LHCN-M2 (cell line): ENCODE measurements at places on chromosomes 6 and 20.
A peak's percentile ranks its signal among the peaks of the same experiment; 100 is the strongest.

GRCh38 chr6:107965746-107966145 lies 7.7 kb upstream of the SEC63 start:
- DNase-seq: no peak

GRCh38 chr6:155454471-155454870 lies 1.2 kb downstream of the NOX3 start:
- DNase-seq: no peak

GRCh38 chr6:128724738-128725137 lies 158.2 kb upstream of the LAMA2 start:
- no peak for DNase-seq

DNA sequence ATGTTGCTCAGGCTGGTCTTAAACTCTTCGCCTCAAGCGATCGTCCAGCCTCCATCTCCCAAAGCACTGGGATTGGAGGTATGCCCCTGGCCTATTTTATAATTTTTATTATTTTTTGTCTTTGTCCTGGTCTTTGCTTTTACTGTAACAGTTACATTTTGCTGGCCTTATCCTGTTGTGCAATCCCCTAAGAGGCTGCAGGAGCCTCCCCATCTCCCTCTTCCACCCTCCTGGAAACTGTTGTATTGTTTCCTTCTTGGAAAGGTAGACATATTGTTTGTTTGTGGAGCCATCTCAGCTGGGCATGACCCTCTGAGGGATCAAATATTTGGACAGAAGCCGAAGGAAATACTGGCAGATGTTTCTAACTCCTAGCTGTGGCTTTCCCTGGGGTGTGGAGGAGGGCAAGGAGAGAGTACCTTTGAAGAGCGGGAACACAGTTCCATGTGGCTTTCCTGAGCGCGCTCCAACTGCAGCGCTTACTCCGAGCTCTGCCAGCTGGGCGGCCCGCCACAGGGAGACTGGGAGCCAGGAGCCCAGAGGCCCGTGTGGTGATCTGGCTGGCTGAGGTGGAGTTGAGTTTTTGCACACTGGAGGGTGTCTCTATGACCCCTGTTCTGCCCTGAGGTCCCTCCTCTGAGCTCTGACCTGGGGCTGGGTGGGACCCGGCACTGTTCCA lies 4.9 kb downstream of the MAPK13 start:
- no peak for DNase-seq

DNA sequence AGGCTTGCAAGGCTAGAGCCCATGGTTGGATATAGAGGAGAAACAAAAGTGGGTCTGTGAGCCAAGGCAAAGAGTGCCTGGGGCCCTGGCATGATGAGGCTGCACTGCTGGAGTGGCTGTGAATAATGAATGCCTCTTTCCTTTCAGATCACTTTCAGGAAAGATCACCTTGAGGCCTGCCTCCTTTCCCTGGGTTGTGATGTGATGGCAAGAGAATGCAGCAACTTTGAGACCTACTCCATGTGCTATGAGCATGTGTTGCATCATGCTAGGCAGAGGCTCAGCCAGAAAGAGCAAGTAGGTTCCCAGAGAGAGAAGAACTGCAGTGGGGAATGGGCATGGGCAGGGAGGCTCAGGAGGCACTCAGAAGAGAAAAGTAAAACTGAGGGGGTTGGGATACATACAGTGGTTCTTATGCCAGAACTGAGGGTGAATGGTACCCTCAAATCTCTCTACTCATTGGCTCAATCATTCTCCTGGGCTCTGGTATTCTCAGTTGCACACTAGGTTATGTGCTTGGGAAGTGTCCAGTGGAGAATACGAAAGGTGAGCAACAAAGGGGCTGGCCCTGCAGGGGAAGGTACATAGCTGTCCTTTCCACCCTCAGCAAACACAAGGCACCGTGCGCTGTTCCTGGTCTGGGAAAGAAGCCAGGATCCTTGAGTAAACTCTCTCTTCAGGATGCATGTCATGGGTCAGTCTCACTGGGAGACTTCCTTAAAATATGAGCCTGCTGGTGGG lies 45.9 kb downstream of the CD164 start:
- DNase-seq: no peak

GRCh38 chr6:37451441-37452193 lies 18.6 kb downstream of the CMTR1 start:
- DNase-seq: no peak

GRCh38 chr20:63957690-63958441 lies 1.6 kb upstream of the UCKL1 start:
- DNase-seq: no peak

GRCh38 chr6:73671911-73672685 lies 18.3 kb upstream of the SLC17A5 start:
- no peak for DNase-seq

GRCh38 chr6:89251170-89251569 lies 34.0 kb upstream of the GABRR1 start:
- DNase-seq: no peak

DNA sequence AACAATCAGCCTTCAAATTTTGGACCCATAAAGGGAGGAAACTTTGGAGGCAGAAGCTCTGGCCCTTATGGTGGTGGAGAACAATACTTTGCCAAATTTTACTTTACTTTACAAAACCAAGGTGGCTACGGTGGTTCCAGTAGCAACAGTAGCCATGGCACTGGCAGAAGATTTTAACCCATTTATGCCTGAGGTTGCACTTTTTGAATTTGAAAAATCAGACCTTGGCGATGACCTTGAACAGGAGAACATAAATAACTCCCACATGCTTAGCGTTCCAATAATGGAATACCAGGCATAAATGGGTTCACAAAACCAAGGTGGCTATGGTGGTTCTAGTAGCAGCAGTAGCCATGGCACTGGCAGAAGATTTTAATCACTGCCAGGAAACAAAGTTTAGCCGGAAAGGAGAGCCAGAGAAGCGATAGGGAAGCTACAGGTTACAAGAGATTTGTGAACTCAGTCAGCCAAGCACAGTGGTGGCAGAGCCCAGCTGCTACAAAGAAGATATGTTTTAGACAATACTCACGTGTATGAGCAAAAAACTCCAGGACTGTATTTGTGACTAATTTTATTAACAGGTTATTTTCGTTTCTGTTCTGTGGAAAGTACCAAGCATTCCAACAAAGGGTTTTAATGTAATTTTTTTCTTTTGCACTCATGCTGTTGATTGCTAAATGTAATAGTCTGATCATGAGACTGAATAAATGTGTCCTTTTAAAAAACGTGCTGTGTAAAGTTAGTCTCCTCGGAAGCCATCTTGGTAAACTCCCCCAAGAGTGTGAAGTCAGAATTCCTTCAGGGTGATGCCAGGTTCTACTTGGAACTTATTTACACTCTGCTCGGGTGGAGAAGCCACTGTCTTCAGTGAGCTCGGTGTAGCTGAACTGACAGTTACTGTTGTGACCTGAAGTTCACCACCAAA lies 6.7 kb downstream of the SFT2D1 start:
- DNase-seq: no peak

GRCh38 chr6:146985111-146985510 lies 219.1 kb upstream of the STXBP5 start:
- DNase-seq: peak; percentile 47

DNA sequence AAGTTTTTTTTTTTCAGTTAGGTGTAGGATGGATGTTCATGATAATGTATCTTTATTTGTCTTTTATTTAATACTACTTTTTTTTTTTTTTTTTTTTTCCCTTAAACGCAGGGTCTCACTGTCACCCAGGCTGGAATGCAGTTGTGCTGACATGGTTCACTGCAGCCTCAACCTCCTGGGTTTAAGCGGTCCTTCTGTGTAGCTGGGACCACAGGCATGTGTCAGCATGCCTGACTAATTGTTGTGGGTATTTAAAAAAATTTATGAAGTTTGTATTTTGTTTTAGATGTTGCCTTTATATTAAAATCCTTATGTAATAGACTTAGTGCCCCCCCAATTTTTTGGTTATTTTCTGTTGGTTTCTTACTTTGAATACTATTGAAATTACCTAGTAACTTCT lies 42.6 kb downstream of the NCOA3 start:
- DNase-seq: peak; percentile 79

GRCh38 chr20:11229772-11230171 lies 556.0 kb upstream of the JAG1 start:
- peak; percentile 84 for DNase-seq

DNA sequence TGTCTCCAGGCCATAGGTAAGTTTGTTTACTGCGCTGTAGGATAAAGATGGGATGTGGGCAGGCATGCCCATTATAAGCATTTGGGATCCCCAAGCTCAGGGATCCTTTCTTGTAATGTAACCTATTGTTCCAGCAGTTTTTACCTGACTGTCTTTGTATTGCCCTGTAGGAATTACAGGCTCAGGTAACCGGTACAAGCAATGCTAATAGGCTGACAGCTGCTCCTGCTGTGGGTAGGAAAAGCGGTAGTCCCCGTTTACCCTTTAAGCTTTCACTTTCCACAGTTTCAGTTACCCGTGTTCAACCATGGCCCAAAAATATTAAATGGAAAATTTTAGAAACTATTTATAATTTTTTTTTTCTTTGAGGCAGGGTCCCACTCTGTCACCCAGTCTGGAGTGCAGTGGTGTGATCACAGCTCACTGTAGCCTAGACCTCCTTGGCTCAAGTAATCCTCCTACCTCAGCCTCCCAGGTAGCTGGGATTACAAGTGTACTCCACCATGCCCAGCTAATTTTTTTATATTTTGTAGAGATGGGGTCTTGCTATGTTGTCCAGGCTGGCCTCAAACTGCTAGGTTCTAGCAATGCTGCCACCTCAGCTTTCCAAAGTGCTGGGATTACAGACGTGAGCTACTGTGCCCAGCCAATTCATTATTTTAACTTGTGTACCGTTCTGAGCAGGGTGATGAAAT lies 108.6 kb downstream of the CDYL start:
- no peak for DNase-seq

DNA sequence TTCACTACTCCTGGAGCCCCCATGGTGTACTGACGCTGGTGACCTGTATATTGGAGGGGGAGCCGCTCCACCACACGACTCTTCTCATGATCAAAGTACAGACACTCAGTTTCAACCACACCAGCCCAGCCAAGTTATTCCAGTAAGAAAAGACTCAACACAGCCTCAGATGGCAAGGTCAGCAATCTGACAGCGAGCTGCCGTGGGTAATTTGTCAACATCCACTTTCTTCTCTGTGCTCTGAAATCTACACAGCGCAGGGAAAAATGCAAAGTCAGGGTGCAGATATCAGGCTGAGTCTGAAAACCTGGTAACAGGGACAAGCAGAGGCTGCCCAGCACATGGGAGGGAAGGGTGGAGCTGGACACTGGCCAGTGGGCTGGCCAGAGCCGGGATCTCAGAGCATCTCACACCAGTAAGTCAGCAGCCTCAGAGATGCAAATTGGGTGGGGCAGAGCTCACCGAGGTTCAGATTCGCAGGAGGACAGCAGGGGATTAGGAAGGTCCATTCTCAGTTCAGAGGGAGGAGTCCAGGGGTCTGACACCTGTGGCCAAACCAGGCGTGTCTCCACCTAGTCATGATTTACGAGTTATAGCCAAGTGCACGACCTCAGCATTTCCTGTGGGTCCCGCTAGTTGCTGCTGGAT lies 44.5 kb upstream of the RPS6KA2 start:
- no peak for DNase-seq

GRCh38 chr6:40049128-40049527 lies 114.9 kb upstream of the MOCS1 start:
- no peak for DNase-seq

GRCh38 chr6:166589786-166590574 lies 3.5 kb upstream of the RAMACL start:
- DNase-seq: no peak
